ENCODE measurements at places on chromosomes 6 and 20.

GRCh38 chr6:169935861-169936260 lies 184.4 kb downstream of the ERMARD start:
- DNase-seq, result no peak

- DNase-seq, result peak; percentile 86
Observed at GRCh38 chr6:2790588-2791449, 25.6 kb downstream of the WRNIP1 start.

DNA sequence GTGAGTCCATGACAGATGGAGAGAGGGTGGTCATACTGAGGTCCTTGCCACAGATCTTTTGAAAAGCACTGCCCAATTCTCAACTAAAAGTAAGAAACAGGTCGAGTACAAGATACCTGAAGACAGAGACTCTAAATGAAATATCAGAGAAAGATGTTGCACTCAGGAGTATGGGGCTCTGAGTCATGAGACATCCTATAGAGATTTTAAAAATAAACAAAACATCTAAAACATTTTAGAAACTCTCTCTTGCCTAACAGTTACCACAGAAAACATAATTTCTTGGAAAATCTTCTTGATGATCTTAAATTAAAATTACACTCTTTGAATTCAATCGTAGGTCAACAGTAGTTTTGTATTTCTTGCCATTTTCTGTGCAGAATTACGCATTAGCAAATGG lies 348.9 kb upstream of the MARCKS start:
- DNase-seq, result no peak

DNA sequence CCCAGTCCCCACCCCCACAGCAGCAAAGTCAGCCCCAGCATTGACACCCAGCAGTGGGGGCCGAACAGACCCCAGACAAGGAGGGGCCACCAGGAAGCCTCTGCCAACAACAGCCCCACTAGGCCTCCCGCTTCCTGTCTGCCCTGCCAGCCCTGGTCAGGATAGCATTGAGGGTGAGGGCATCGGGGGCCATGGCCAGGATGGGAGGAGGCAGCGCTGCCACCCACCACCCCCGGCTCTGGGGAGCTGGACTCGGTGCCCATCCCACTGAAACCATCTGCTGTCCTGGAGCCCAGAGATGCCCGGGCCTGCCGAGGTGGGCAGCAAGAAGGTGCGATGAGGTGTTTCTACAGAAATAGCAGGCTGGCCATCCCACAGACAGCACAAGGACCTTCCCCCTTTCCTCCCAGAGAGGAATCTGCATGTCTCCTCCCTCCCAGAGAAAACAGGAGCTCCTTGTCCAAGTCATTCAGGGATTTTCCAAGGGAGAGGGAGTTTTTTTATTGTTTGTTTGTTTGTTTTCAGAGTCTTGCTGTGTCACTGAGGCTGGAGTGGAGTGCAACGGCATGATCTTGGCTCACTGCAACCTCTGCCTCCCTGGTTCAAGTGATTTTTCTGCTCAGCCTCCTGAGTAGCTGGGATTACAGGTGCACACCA lies 62.1 kb upstream of the BHLHE23 start:
- no peak for DNase-seq

DNA sequence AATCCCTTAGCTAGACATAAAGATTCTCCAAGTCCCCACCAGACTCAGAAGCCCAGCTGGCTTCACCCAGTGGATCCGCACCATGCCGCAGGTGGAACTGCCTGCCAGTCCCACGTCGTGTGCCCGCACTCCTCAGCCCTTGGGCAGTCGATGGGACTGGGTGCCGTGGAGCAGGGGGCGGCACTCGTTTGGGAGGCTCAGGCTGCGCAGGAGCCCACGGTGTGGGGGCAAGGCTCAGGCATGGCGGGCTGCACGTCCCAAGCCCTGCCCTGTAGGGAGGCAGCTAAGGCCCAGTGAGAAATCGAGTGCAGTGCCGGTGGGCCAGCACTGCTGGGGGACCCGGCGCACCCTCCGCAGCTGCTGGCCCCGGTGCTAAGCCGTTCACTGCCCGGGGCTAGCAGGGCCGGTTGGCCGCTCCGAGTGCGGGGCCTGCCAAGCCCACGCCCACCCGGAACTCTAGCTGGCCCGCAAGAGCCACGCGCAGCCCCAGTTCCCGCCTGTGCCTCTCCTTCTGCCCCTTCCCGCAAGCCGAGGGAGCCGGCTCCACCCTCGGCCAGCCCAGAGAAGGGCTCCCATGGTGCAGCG lies 95.9 kb upstream of the DTNBP1 start:
- no peak for DNase-seq

- no peak for DNase-seq
Observed at GRCh38 chr6:158311626-158312025, 639 bp upstream of the TULP4 start.

DNA sequence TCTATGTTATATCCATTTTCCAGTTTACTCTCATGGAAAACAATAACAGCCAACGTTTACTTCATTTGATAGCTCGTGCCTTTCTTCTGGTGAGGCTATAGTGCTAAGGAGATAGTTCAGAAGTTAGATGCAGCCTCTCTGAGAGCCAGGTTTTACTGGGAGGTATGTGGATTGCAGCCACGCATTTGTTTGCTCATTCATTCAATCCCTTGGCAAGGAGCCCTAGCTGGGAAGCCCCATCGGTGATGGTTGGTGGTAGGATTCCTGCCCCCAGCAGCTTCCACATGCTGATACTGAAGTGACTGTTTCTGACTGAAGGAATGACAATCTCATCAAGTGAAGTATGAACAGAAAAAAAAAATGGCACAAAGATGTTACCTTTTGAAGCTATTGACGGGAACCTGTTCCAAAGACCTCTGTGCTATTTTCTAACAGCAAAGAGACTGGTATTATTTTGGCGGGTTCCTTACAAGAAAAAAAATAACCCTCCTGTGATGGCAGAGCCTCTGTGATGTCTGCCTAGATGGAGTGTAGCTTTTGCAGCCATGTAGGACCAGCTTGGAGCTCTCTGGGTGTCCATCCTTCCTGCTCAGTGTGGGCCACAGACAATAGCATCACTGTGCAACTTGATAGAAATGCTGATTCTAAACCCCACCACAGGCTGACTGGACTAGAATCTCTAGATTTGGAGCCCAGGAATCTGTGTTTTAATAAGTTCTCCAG lies 30.6 kb downstream of the SNAP25 start:
- DNase-seq, result no peak

DNA sequence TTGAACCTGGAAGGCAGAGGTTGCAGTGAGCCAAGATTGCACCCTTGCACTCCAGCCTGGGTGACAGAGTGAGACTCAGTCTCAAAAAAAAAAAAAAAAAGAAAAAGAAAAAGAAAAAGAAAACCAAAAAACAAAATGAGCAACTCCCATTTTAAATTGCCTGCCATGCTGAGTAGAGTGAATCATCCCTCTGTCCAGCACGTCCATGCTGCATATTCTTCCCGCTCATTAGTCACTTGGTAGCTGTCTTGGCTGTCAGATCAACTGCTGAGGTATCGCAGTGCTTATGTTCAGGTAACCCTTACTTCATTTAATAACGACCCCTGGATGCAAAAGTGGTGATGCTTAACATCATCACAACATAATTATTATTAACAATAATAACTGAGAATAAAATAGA lies 72.6 kb upstream of the RNF24 start:
- no peak for DNase-seq

DNA sequence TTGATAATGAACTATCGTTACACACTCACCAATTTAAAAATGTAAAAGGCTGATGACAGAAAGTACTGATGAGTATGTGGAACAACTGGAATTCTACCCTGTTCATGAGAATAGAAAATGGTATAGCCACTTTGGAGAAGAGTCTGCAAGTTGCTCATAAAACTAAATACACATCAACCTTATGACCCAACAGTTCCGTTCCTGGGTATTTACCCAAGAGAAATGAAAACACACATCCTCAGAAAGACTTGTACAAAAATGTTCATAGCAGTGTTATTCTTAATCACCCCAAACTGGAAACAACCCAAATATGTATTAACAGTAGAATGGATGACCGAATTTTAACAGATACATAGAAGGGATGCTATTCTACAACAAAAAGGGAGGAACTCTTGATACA lies 145.7 kb upstream of the LRFN2 start:
- no peak for DNase-seq

Measured in 8988T (cell line).